Activated naive CD8-positive, alpha-beta T cell treated with anti-CD3 and anti-CD28 coated beads, Interleukin-2, amount 10 ng/mL, durations not matched to agents 7 days and 5 days (primary cell): ENCODE measurements at places on chromosomes 12 and 14.

GRCh38 chr14:105938055-105938863, 411.9 kb downstream of the TMEM121 start:
- peaks cover 5% of the 10 kb centered on the region for H3K36me3 ChIP-seq
- peaks cover 24% of the 10 kb centered on the region for H3K27me3 ChIP-seq

DNA sequence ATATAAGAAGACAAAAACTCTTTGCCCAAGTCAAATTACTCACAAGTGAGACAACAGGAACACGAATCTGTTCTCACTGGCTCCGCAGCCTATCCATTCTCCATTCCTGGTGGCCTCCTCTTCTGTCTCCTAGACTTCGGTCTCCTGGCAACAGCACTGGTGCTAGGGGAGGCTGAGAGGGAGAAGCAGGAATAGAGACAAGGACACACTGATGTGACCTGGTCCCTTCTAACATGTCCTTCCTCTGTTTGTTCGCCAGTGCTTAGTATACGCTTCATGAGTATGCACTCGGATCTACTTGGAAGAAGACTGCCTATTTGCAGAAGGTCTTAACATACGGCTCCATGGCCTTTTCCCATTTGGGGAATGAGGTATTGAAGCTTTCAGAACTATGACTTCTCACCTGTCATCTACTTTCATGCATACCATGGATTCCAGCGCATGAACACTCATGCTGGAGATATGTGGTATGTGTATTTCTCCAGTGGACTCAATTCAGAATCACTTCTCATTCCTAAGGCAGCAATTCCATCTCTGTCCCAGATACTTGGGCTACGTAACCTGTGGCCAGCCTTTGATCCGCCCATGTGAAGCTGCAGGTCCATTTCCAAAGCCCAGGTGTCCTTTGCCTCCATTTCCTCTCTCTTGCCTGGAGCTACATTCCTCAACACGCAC, 33.9 kb downstream of the BHLHE41 start:
- no peak overlapping the region for H3K4me3 ChIP-seq
- no peaks in the 10 kb centered on the region for H3K4me1 ChIP-seq
- no peaks in the 10 kb centered on the region for H3K27me3 ChIP-seq
- no peak for DNase-seq
- no peak overlapping the region for H3K27ac ChIP-seq

- H3K27ac ChIP-seq, result no peak overlapping the region
- peaks cover 25% of the 10 kb centered on the region for H3K4me1 ChIP-seq
- no peak for DNase-seq
These were observed 5.4 kb downstream of the AP1G2 start for GRCh38 chr14:23561873-23562821.

- H3K27ac ChIP-seq, result peak overlapping the region; percentile 8
- peaks cover 43% of the 10 kb centered on the region for H3K27me3 ChIP-seq
- H3K36me3 ChIP-seq, result peaks cover 3% of the 10 kb centered on the region
- peaks cover 20% of the 10 kb centered on the region for H3K4me1 ChIP-seq
- DNase-seq, result peak; percentile 18
These were observed 2.3 kb upstream of the ITGA5 start for GRCh38 chr12:54421175-54421878.

GRCh38 chr12:43903686-43904085, 67.8 kb downstream of the TMEM117 start:
- H3K27ac ChIP-seq, result no peak overlapping the region
- no peaks in the 10 kb centered on the region for H3K4me1 ChIP-seq
- no peaks in the 10 kb centered on the region for H3K36me3 ChIP-seq
- no peak overlapping the region for H3K4me3 ChIP-seq
- DNase-seq, result no peak
